ENCODE measurements at places on chromosomes 3 and 15.

- DNase-seq = no peak
These were observed 223.8 kb downstream of the OPA1 start for GRCh38 chr3:193816656-193817311.

- no peak for DNase-seq
These were observed 56.9 kb downstream of the MEGF11 start for GRCh38 chr15:66196602-66197001.

DNA sequence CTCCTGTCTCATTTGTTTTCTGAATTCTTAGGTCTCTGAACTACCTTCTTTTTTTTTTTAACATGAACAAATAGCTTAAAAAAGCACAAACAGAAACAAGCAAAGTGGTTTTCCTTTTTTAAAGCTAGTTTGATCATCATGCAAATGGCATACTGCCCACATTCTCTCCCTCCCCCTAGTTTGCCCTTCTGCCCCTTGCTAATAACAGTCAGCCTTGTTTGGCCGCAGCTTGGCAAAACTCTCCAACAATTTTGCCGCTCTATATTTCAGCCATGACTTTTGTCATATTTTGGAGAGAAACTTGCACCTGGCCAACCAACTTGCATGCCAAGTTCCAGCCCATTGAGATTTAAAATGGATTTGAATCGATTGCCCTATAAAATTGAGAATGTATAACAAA lies 666.0 kb upstream of the NR2F2 start:
- no peak for DNase-seq

- DNase-seq = no peak
These were observed 163.2 kb upstream of the P2RY1 start for GRCh38 chr3:152671446-152672319.

DNA sequence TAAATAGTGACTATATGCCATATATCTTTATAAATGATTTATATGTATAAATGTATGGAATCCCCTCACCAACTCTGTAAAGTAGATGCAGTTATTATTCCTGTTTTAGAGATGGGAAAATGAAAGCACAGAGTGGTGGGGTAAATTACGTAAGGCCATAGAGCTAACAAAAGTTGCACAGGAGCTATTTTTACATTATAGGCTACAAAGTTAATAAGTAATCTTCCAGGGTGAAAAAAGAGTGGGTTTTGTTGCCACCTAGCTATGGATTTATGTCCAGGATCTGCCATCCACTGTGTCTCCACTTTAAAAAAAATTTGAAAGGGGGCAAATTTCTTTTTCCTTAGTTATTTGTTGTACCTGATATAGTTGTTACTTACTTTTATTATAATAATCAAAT lies 235.7 kb downstream of the MCTP2 start:
- DNase-seq = no peak

All from activated CD8-positive, alpha-beta memory T cell treated with anti-CD3 and anti-CD28 coated beads for 48 hours (primary cell).